Endothelial cell of umbilical vein (primary cell): ENCODE measurements at places on chromosomes 5 and 9. TPM values are rescaled to one million over a fixed set of nuclear protein-coding genes. Genes with fewer than 3 reads are reported as not detected.

DNA sequence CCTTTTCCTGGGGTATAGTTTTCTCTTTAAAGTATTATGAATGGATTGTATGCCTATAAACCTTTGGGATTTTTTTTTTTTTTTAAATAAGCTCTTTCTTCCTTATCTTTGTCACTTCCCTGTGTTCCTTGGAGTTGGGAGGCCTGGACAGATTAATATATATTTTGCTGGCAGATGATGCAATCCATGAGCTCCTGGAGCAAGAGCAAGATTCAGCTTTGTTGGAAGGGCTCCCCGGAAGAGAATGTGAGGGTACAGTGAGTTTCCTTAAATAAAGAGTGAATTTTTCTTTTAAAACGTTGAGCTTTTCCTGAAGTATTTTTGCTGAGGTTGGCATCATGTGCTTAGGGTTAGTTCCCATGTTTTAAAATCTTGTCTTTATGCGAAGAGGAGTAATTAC is 98.7 kb upstream of the SLC28A3 start:
- DNase-seq, result no peak

- DNase-seq, result no peak
Measured at GRCh38 chr9:4654084-4654483, 8.0 kb upstream of the PLPP6 start.

The ACOT12 gene
- not detected in 2 replicates for polyA plus RNA-seq

DNA sequence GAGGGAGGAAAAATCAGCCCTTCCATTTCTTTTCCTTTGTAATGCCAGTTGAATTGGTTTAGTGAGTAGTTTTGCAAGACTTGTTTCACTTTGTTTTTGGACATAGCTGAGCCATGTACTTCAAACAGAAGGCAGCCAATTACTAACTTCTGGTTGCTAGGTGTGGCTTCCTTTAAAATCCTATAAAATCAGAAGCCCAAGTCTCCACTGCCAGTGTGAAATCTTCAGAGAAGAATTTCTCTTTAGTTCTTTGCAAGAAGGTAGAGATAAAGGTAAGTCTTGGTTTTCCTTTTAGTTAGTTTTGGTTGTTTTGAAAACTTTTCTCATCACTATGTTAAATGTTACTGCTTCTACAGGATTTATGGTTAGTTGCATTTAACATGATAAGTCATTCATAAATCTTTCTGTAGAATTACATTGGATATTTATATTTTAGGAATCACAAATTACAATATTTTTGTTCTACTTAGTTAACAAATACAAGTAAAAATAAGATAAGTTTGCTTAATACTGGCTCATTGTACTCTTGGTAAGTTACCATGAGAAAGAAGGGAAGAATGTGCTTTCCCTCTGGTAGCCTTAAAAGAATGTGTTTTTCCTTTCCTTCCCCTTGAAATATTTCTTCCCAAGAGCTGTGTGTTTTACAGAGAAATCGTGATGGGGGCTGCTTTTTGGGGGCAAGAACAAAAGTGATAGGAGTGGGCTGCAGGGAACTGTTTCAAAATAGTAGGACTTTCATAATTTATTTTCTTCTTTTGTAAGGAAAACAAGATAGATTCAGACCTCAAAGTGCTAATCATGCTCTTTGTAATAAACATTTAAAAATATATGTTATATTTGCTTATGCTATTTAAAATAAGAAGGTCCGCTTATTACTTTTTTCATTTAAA is at the start of gene ANXA1:
Gene ANXA1, plus strand, starts transcription at position 213 of the 890 bp plus-strand sequence. CDS start 6,671 bp downstream, outside the sequence.
- DNase-seq, result peak; percentile 77

The ZNF366 gene
- 1.2 and 1.3 TPM in 2 replicates for polyA plus RNA-seq

GRCh38 chr5:431001-431710 is 11.8 kb upstream of the EXOC3 start:
- DNase-seq, result peak; percentile 50

GRCh38 chr9:3006851-3007250 is 163.0 kb upstream of the PUM3 start:
- DNase-seq, result no peak

The FOXD4L3 gene
- polyA plus RNA-seq, result not detected in 2 replicates

DNA sequence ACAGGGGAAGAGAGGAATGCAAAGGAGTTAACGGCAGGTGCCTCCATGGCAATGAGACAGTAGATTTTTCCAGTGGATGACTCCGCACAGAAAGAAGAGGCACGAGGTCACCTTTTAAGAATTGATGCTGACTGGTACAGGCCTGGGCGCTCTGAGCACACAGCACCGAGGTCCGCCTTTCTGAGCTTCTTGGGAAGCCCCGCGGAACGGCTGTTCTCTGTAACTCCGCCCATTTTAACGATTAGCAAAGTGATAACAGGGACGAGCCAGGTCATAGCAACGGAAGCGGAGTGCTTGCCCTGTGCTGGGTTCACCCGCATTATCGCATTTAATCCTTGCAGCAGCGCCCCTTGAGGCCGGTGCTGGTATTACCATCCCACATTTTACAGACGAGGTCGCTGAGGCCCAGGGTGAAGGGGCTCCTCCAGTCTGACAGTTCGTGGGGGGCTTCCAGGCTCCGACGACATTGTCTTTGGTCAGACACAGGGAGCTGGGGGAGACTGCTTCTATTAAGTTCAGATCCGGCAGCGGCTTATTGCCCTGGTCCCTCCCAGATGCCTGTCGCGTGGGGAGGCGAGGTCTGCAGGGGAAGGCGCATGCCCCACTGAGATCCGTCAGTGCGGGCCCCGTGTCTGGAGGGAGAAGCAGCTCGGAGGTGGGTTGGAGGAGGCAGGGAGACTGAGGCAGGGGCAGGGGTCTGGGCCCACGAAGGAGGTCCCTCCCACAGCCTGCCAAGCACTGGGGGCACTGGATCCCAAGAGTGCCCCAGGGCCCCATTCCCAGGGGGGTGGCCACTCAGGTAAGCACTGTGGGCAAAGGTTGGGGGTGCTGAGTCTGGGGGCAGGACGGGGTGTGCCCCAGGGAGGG is 22.3 kb upstream of the HMCN2 start:
- peak; percentile 35 for DNase-seq

The GPR151 gene
- 0.06 and 0.08 TPM in 2 replicates for polyA plus RNA-seq

DNA sequence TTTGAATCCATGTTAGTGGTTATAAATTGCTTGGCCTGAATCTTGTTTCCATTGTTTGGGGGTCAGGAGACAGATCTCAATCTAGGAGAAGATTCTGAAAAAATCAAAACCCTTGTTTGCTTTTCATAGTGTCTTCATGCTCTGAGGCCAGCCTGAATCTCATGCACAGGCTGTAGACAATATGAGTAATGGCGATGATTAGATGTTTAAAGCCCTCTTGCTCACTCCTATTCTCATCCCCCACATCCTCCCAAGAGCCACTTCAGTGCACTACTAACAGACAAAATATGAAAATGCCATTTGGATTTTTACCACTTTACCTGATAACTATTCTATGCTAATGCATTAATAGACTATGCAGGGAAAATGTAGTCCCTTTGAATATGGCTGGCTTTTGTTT is 129.4 kb downstream of the NUDT12 start:
- DNase-seq, result no peak

DNA sequence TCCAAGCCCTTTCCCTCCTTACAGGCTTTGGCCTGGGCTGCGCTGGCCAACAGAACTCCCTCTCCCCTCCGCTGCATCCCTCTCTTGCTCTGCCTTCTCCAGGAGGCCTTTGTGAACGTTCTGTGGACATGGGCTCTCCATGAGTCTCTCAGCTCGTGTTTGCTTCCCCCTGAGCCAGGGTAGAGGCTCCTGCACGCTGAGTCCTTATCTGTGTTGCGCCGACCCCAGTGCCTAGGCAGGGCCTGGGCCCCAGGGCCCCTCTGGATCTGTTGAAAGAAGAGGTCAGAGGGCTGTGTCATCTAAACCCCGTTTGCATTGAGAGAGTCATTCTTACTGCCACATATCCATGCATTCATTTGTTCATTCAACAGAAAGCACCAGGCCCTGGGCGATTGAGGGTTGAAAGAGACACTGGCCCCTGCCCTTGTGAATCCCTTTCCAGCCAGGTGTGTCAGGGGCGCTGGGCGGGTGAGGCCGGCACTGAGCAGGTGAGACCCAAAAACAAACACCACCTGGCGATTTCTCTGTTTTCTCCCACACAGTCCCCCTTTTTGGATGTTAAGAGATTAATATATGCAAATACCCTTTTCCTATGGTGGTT is 111.2 kb upstream of the IER5L start:
- no peak for DNase-seq

- no peak for DNase-seq
Measured at GRCh38 chr5:172447646-172448365, 6.5 kb downstream of the SH3PXD2B start.
